ENCODE measurements at places on chromosomes 3 and 15.

DNA sequence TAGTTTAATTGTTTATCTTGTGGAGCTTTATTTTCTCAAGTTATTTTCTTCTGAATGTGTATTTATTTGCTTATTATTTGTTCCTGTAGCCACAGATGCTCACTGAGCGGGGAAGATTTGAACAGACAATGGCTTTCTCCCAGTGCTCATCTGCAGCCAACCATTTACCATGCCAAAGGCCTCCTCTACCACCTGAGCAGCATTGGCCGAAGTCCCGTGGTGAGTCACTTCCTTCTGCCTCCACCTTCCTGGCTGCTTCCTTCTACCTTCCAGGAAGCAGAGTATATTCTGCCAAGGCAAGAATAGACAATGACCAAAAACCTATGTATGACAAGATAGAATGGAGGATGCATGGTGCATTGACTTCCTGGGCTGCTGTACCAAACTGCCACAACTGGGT lies 443.1 kb downstream of the AGBL1 start:
- no peak for DNase-seq

DNA sequence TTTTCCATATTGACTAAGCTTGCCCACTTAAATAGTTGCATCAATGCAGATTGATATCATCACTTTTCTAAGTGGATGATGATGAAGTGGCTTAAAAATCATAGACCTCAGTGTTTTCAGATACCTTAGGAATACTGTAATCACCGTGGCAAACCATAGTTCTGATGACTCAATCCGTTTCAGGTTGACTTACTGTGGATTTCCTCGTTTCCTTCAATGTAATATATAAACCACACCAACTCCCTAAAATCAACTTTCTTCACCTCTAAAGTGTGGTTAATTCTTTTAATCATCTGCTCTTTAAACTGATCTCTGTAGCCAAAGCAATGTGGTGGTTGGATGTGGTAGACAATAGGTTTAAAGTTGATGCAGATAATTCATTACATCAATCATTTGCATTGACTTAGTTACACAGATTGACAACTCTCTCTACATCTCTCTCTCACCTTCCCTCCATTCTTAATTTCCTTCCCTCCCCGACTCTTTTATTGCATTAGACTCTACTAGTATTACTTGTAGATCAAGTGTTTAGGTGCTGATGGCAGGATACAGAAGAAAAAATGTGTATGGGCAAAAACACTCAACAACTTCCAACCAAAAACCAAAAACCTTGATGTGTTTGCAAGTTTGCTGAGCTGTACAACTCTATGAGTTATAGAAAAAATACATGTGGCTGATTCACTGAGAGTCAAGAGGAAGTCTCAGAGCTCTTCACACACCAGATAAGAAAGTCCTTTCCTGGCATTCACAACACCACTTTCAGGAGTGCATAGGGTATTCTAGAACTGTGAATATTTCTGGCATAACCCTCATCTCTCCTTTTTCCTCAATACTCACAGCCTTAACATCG lies 243.5 kb downstream of the NFKBIZ start:
- peak; percentile 47 for DNase-seq

DNA sequence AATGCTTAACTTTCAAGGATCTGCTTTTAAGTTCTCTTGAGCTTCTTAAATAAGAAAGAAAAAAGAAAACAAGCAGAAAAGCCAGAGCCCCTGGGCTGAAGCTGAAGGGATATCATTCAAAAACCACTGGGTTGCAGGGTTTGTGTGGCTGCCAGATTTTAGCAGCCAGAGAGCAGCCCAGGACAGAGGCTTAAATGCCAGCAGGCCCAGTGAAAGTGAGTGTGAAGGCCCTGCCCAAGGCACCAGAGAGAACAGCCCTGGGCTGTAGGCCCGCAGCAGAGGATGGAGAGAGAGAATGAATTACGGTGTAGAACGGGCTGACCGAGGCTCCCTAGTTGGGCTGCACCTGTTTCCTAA lies 106.3 kb upstream of the BOC start:
- no peak for DNase-seq

GRCh38 chr3:83928903-83929302 lies 1029.9 kb upstream of the CADM2 start:
- DNase-seq = no peak

- no peak for DNase-seq
Observed at GRCh38 chr3:63450634-63451363, 172.7 kb downstream of the SYNPR start.

DNA sequence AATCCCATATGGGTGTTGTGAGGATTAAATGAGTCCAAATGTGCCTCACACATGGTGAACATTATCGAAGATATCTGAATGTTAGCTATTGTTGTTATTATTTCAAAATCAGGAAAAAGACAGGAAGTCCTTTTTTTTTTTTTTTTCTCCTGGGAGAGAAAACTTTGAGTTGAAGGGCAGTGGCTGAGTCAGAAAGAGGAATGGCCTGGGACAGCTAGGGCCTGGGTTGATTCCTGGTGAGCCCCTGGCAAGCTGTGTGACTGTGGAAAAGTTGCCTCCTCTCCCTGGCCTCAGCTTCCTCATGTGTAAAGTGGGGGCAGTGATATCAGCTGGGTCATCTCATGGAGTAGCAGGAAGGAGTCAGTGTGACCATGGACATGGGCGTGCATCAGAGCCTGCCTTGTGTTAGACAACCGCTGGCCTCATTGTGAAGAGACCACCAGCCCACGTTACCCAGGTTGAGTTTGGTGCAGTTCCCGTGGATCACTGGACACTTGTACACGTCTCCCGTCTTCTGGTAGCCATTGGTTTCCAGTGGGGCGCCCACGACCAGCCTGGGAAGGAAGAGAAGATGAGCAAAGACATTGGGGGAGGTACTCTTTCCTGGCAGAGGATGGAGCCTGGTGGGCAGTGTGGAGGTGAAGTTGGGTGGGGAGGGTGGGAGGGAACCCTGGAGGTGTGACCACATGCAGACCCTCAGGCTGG lies 63.1 kb downstream of the ITGA11 start:
- DNase-seq = peak; percentile 73

- DNase-seq = no peak
Observed at GRCh38 chr15:59315914-59316451, 56.7 kb downstream of the MYO1E start.

- peak; percentile 24 for DNase-seq
Observed at GRCh38 chr3:62161371-62161770, 212.0 kb downstream of the FEZF2 start.

DNA sequence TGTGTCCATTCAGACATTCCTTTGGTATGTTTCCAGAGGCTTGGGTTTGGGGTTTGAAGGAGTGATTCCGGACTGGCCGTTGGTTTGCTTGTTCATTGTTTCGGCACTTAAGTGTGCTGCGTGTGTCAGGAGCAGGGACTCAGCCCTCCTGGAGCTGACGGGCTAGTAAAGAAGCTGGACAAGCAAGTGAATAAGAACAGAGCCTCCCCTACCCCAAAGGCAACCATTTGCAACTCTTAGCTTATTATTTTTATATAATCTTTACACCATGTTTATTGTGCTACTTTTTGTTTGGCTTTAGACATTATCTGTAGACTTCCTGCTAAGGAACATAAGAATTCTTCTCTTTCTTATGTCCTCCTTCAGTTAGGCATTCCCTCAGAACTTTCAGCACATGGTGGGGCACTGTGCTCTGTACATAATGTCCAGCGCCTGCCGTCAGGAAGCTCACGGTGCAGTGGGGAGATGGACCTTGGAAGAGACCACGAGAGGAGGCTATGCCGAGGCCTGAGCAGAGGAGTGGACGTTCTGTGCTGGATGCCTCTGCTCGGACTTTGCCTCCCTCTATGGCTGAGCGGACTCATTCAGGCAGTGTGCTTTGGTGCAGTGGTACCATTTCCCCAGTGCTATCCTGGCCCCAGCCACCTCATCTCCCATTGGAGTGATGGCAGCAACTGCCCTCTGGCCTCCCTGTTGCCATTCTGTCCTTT lies 65.4 kb downstream of the EEFSEC start:
- DNase-seq = no peak

DNA sequence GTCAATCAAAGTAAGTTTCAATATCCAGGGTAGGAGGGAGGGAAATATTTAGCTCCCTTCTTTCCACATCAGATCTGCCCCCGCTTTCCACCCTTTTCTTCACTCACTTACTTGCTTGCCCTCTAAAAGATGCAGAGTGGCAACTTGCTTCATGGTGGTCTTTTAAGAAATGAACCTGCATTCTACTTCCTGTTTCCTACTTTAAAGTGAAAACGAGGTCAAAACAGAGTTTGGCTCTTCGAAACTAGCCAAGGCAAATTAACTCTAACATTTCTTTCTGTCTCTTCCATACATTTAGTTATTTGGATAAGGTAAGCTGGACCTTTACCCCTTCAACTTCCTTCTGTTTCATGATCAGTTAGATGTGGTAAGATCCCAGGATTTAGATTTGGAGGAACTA lies 34.2 kb upstream of the PEX5L start:
- DNase-seq = no peak

DNA sequence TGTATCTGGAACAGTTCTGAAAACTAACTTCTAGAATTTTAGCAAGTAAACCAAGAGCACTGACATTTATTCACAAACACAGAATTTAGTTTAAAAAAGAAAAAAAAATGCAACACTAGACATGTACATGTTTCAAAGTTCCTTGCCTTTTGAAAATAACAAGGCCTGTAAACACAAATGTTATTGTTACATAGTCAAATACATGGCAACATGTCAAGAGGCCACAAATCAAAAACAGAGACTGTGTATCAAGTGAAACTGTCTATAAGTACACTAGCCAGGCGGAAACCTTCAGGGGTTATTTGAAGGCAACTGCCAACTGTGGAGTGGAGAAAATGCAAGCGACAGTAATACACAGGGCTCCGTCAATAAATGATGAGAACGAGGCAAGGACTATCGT lies 547.6 kb downstream of the FOXP1 start:
- DNase-seq = peak; percentile 38

DNA sequence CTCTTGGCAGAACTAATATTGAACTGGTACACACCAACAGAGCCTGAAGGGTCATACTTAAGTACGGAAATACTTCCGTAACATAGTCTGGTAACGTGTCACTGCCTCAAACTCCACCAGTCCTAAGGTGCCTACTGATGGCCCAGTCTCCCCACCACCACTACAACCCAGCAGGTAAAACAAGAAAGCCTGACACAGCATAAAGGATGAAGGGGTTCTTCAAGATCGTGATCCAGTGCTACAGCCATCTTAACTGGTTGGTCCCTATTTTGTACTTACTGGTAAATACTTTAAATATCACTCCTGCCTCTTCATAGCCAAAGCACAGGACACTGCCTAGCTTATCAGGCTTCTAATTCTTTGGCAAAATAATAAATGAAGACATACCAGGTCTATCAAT lies 46.5 kb downstream of the PEAK1 start:
- no peak for DNase-seq

DNA sequence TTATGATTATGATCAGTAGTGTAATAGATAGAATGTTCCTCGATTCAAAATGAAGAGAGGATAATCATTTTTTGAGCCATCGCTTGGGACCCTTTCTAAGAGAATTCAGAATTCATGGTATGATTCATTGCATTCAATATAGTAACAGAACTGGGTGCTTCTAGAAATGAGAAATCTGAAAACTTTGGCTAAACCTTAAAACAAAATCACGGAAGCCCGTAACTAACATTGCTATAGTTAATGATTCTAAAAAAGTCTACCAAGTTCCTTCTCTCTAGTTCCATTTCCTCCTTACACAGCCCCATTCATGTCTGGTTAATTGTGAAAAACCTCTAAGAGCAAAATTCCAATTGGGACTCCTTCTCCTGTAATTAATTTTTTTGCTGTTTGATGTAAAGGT lies 217.1 kb downstream of the GBE1 start:
- DNase-seq = no peak

- no peak for DNase-seq
Observed at GRCh38 chr15:71678191-71678590, 132.2 kb upstream of the NR2E3 start.

DNA sequence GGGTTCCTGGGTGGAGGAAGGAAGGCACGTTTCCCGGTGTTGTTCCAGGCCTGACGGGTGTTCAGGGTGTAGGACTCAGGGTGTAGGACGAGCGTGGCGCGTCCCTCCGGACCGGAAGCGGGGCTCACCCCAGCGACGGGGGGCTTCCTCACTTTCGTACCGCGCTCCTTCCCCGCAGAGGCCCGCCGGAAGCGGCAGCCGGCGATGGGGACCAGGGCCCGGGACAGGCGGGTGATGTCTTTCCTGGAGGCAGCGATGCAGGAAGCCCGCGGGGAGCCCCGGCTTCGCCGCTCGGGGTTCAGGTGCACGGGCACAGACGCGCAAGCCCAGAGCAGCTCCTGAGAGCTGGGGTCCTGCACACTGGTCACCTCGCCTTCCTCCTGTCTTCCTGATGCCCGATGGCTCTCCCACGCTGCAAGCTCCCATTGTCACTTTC lies 13.4 kb downstream of the FOXL2NB start:
- no peak for DNase-seq

DNA sequence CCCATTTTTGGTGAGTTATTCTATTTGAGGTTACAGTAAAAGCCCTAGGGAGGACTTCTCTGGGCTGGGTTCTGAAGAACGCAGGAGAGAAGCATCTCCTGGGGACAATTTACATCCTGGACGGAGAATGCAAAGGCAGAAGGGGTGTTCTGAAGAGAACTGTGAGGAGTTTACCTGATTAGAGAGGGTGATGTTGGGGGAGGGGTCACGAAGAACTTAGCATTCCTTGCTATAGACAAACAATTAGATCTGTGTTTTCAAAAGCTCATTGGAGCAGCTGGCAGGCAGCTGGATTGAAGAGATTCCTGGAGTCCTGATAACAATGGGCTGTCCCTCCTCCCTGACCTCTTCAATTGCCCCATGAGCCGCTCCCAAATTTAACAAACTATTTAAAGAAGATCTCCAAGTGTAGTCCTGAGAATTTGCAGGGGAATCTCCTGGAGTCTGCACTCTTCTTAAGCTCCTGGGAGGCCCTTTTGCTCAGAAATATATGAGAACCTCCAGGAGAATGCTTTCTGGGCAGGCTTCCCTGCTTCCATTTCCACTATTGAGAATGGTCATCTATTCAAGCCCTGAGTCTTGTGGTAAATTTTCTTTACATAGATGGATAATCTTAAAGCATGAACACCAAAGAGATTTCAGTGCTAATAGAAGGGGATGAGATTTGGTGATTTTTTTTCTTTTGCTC lies 55.3 kb downstream of the ARHGAP31 start:
- no peak for DNase-seq

- no peak for DNase-seq
Observed at GRCh38 chr15:26711445-26711844, 61.4 kb downstream of the GABRB3 start.

GRCh38 chr3:4990069-4990468 lies 10.8 kb downstream of the BHLHE40 start:
- DNase-seq = no peak

GRCh38 chr15:31254431-31255175 lies 72.0 kb upstream of the KLF13 start:
- DNase-seq = no peak

- no peak for DNase-seq
Observed at GRCh38 chr3:13045904-13046568, 27.2 kb downstream of the IQSEC1 start.

DNA sequence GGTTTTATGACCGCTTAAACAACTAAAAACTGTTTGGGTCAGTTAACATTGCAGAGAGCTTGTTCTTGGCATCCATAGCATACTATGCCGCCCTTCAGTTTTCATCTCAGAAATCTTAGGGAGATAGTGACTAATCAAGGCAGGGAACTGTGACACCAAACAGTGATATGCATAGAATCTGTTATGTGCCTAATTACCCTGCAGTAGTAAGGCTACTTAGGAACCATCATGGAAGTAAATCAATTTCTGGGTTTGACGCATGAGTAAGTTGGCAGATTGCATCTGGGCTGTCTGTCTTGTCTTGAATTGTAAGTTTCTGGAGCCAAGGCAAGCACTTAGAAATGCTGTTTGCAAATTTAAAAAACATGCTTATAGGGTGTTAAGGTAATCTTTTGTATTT lies 22.5 kb downstream of the KCTD6 start:
- no peak for DNase-seq
